ENCODE measurements at places on chromosomes 3 and 15.

DNA sequence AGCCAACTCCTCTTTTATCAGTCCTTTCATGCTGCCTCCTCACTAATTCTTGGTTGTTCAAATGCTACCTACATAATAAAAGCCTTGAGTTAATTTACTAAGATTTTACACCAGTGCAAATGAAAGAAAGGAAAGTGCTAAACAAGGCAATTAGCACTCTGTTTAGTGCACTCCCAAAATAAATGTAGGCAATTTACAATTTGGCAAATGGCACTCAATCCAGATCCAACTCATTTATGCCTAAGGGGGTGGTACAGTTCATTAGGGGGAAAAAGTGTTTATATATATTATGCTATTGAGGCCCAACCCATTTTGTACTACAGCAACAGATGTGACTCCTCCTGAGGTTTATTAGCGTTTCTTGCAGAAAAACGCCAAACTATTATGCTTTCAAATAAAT lies 370.1 kb downstream of the NR2F2 start:
- no peak for DNase-seq

- no peak for DNase-seq
Measured at GRCh38 chr15:77546050-77546501, 86.6 kb downstream of the LINGO1 start.

DNA sequence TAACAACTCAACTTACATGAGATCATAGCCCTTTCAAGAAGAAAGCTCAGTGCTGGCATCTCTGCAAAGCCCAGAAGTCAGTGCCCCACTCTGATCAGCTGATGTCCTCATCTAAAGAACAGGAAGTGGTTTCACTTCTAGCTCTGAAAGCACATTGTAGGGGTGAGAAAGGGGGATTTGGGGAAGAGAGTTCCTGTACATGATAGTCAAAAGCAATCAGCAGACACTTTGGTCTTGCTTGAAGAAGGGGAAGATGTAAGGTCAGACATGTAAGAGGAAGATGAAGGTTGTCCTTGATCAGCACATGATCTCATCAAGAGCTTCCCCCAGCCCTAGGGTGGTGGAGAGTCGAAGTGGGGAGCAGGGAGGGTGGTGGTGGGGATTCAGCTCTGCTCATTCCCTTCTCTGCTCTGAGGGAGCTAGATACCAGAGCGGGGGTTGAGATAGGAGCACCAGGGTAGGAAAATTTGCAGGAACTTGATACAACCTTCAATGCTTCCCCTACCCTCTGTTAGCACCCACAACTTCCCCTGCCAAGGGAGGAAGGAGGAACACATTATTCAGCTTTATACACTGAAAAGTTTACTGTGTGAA lies 76.4 kb upstream of the ETV5 start:
- DNase-seq, result no peak

- no peak for DNase-seq
Measured at GRCh38 chr3:178097576-178097975, 438.7 kb upstream of the KCNMB2 start.

DNA sequence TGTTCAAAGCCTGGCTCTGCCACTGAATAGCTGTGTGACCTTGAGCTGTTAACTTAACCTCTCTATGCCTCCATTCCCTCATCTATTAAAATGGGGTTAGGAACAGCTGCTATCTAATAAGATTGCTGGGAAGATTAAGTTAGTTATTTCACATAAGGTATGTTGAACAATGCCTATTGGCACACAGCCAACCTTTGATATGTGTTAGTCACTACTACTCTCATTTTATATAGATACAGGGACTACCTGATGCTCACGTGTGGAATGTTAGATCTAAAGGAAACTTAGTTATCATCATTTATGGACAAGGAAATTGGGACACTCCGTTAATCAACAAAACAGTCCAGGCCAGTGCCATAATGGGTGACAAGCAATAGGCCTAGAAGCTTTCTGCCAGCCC lies 332.4 kb upstream of the PPP2R3A start:
- no peak for DNase-seq

- DNase-seq, result no peak
Measured at GRCh38 chr15:96171853-96172296, 158.6 kb upstream of the NR2F2 start.

- DNase-seq, result no peak
Measured at GRCh38 chr15:39204031-39204430, 376.8 kb upstream of the THBS1 start.

DNA sequence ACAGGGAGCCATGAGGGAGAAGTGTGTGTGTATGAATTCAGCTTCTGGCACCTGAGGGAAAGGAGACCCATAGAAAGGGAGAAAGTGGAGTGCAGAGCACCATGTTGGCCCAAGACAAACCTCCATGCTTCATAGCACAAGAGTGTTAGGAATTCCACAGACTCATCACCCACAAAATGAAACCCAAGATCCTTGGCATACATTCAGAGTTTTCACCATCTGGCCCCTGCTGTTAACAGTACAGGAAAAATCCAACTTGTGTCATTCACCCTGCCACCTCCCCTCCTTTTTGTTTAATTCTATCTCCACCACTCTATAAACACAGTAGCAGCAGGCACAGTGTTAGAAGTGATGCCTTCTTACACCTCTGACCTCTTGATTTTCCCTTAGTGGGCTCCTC lies 60.0 kb upstream of the MNS1 start:
- DNase-seq, result no peak

GRCh38 chr3:32872487-32873382 lies 54.9 kb downstream of the TRIM71 start:
- no peak for DNase-seq

GRCh38 chr3:100042166-100042981 lies 71.9 kb downstream of the FILIP1L start:
- no peak for DNase-seq

- no peak for DNase-seq
Measured at GRCh38 chr3:149620291-149621020, 37.4 kb downstream of the WWTR1 start.

DNA sequence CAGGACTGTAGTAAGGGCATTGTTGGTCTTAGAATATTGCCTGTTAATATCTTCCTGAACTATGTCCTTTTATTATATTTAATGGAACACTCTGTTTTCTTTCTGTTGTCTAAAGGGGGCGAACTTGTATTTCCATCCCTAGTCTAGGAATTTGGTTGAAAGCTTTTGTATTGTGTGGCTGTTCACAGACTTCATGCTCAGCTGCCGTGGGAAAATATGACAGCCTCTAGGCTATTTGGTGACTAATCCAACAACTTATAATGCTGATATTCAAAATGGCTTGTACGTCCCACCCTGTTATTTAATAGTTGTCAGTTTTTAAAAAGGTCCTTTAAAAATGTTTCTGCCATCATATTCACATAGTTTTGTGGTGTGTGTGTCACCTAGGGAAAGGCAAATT lies 202.6 kb downstream of the KLHL25 start:
- no peak for DNase-seq

DNA sequence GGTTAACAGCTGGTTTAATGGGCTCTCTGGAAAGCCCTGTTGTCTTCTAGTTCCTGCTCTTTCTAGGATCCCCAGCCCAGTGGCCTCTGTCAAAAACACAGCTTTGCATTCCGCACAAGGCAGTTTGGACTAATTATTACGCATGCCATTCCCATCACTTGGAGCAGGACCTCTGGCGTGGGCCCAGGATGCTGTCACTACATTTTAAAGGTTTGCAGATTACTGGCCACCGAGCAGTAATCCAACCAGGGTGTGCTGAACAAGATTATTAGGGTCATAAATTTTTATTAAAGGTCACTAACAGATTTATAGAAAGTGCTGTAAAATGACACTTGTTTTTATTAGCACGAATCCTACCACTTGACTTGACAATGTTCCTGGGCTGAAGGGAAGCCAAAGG lies 143.6 kb upstream of the SLC6A11 start:
- no peak for DNase-seq

DNA sequence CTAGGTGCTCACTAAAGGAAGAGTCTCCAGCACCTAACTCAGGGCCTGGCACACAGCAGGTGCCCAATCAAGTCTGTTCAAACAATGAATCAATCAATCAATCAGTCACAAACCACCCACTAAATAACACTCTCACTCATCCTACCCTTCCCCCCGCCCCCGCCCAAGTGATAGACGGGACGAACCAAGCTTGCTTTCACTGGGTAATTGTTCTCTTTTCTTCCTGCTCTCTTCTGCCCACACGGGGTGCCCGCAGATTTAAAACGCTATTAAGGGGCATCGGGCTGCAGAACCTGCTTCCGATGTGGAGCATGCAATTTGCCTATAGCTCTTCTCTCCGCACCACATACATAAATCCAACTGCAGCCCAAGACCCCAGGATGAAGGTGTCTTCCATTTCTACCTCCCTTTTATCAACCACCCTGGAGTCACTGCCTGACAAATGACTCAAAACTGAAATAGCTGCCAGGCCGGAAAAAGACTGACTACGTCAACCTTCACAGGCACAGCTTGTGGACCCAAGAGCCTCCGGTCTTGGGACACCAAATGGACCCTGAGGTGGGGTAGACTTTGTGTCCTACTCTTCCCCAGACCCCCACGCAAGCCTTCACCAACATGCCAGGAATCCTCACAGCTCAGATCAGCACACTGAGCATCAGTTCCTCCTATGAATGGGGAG lies 1.7 kb downstream of the KLHL25 start:
- no peak for DNase-seq

DNA sequence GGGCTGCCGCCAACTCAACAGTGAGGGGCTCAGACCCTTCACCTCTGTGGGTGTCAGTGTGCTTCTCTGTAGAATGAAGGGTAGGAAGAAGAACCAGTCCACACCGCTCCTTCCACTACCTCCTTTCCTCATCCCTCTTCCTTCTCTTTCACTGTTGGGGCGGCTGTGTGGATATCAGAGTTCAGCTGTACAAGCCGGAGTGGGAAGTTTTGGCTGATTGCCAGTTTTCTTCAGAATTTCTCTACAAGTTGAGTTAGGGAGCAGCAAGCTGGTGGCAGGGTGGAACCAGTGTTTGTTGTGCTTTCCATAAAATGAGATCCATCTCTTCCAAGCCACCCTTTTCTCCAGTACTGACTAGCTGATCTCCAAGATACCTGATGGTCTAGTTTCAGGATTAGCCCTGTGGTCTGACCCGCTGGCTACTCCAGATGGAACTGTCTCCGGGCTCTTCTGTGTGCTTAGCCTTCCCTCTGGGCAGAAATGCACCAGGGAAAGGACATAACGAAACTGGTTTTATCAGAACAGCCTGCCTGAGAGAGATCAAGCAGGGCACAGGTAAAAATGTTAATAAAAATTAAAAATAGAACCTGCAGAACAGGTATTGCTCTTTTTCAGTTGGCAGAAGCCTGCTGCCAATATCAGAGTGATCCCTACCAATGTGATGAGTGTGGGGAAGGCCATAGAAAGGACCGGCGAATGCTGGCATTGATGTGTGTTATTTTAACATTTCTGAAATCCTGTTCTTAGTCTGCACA lies 169.9 kb upstream of the TSC22D2 start:
- DNase-seq, result no peak

DNA sequence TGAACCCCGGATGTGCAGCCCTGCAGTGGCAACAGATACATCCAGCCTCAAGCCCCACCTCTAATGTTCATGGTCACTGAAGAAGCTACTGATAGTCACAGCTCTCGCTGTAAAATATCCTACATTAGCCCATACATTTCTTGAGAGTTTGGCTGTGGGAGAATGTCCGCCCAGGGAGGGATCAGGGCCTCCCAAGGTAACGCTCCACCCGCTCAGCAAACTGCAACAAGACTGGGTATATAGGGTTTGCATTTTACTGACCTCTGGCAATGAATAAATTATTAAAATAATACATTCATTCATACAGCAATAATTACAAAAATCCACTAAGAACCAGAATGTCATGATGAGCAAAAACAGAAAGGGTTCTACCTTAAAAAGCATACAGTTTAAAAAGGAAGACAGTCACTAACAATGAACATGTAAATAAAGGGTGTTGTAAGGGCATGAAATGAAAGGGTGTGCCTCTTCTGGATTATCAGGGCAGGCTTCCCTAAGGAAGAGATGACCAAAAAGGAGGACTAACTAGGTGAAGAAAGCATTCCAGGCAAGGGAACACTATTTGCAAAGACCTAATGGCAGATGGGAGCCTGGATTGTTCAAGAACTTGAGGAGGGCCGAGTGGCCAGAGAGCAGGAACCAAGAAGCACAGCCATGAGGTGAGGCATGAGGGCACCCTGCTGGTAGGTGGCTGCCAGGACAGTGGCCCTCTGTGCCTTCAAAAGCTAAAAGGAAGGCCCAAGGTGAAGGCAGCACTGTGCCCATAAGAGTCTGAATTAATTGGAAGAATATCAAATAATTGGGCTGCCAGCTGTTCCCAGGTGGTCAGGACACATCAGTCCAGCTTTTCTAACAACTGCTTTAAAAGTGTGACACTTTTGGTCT lies 28.1 kb upstream of the CTDSPL start:
- no peak for DNase-seq

DNA sequence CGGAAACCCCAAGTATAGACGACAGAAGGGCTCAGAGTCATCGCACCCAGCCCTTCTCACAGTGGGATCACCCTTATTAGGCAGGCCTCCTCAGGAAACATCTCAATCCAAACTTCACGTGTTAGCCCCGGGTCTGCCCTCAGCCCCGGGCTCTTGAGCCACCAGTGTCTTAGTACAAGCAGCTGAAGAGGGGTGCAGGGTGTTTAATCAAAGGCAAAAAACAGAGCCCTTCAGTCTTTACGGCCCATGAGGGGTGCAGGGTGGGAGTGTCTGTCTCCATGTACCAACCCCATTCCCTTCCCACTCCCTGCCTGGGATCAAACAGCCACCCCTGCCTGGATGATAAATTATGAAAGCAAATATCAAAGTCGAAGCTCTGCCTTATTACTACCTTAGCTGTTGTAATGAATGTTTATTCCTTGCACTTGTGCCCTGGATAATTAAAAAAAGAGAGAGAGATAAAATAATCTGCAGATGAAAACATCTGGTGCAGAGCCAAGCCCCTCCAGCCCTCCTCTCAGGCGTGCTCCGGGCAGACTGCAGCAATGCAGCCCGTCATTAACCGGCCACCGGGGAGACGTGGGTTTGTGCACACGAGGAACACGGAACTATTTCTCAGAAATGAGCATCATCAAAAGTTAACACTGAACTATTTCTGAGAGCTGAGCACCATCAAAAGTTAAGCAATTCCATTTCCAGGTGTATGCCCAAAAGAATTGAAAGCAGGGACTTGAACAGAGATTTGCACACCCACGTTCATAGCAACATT lies 64.5 kb downstream of the ADAMTS17 start:
- DNase-seq, result no peak

DNA sequence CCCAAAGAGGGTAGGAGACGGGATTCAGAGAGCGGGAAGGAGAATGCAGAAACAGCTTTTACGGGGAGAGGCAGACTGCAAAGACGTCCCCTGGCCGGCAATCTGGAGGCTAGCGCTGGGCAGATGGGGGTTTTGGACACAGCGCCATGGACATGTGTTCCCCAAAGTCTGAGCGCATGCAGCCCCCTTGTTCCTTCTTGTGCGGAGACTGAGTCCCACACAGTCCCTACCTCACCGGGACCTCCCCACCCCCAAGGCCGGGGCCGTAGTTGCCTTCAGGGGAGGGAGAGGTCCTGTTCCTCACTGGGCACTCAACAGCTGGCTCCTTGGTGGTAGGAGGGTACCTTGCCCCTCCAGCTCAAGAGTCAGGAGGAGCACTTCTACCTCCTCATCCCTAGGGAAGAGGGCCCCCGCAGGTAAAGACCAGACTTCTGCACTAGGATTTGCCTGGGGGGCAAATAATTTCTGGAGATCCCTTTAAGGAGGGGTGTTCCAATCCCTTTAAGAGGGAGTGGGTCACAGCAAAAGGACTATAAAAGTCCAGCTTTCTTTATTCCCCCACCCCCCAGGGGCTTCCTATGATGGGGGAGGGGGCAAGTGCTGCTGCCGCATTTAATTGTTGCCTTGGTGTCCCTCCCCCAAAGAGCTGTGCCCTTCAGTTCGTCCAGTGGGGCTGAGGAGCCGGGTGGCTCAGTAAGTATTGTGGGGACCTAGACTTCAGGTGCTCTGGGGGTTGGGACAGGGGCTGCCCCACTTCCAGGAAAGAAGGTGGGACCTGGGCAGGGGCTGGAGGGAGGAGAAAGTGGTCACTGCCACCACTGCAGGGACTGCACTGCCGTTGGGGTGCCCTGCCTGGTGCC lies 3.6 kb upstream of the BAHD1 start:
- no peak for DNase-seq
